Neural progenitor cell (in vitro differentiated cells): ENCODE measurements at places on chromosomes 12 and 14.

DNA sequence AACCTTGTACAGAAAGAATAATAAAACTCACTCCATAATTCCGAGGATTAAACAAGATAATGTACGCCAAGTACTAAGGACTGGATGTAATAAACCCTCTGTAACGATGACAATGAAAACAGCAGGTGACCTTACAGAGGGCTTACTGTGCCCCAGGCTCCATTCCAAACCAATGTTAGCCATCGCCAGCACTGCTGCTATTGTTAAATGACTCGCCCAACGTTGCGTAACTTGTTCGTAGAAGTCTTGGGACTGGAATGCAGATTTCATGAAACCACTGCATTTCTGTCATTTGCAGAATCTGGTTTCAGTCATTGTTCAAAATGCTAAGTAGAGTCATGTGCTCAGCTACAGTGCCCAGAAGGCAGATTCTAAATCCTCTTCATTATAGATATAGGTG lies 728 bp upstream of the STON2 start:
- no peak overlapping the region for H3K27ac ChIP-seq
- H3K4me1 ChIP-seq = peaks cover 7% of the 10 kb centered on the region
- no peaks in the 10 kb centered on the region for H3K36me3 ChIP-seq
- H3K27me3 ChIP-seq = no peaks in the 10 kb centered on the region

DNA sequence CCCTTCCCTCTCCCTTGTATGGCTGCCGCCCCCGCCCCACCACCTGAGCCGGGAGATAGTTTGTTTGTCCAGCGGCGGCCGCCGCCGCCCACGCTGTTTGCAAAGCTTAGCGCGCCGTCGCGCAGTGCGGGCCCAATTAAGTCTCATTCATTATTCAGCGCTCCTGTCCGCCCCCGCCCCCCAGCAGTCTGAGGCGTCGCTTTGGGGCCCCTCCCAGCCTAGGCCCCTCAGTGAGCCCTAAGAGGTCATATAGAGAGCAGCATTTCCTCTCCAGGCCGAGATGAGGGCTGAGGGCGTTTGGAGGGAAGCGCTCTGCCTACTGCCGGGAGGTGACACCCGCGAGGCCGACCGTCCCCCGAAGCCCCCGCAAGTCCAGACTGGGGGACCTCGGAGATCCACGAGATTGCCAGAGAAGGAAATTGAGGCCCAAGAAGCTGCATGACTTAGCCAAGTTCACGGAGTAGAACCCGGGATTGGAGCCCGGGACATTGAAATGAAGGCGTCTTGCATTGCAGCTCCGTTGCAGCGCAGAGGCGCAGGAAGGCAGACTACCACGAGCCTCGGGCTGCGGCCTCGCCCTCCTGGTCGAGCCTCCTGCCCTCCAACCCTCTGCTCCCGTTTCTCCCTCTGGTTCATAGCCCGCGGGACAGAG lies at the start of gene DNAJC22:
Gene DNAJC22, plus strand, starts transcription at position 230 of the 652 bp plus-strand sequence. CDS start 1,985 bp downstream, outside the sequence.
- peaks cover 37% of the 10 kb centered on the region for H3K4me1 ChIP-seq
- no peaks in the 10 kb centered on the region for H3K36me3 ChIP-seq
- peak within 1 kb of the TSS; percentile 48 for H3K4me3 ChIP-seq

GRCh38 chr14:95077345-95077744 lies 80.0 kb downstream of the DICER1 start:
- no peaks in the 10 kb centered on the region for H3K27me3 ChIP-seq
- no peak overlapping the region for H3K4me3 ChIP-seq
- DNase-seq = no peak
- no peak overlapping the region for H3K27ac ChIP-seq
- no peaks in the 10 kb centered on the region for H3K36me3 ChIP-seq

DNA sequence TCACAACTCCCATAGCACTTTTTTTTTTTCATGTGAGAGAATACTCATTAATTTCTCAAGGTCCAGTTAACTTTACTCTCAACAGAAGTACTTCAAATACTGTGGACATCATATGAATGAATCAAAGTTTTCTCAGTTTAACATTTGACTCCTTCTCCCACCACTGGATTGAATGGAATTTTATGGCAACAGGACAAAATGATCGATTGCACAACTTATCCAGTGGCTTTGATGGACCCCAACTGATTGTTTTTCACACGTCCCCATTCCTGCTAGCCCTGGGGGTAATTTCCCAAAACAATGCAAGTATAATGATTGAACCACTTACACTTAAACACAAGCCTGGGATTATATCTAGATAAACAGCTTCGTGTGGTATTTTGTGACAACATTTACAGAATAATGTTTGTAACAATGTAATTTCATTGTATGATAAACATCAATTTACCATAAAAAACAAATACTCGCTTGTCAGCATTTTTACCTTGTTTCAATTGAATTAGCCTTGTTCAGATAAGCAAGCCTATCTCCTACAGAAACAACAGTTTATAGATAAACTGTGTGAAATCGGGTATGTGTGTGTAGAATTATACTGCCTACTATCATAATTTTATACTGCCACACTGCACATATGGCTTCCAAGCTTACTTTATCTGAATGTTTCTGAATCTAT lies 60.9 kb downstream of the SOX5 start:
- H3K27me3 ChIP-seq = no peaks in the 10 kb centered on the region
- DNase-seq = no peak
- peaks cover 18% of the 10 kb centered on the region for H3K4me1 ChIP-seq
- H3K4me3 ChIP-seq = no peak overlapping the region
- no peak overlapping the region for H3K27ac ChIP-seq

DNA sequence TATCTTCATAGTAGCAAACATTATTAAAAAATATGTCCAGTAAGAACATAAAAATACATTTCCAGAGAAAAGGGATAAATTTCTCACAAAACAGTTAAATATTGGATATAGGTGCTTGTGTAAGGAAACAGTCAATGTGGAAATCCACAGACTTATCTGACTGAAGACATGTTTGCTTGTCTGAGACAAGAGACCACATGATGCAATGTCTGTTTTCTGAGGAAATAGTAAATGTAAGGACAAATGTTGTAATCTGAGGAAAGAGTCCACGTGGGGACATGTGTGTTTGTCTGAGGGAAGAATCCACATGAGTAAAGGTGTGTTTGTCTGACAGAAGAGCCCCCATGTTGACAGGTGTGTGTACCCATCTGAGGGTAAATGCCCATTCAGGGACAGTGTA lies 1093.2 kb downstream of the TMEM121 start:
- DNase-seq = no peak
- H3K36me3 ChIP-seq = no peaks in the 10 kb centered on the region

DNA sequence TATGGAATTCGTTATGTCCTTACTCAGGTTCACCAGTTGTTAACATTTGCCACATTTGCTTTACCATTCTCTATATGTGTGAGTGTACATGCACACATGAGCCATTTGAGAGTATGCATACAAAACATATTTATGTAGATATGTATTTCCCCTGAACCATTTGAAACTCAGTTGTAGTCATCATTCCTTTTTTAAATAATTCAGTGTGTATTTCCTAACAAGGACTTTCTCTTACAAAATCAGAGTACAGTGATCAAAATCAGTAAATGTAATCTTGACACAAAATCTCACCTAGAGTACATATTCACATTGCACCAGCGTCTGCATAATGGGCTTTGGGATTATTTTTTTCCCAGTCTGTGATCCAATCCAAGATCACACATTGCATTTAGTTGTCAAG lies 384.9 kb downstream of the DIO2 start:
- no peaks in the 10 kb centered on the region for H3K27me3 ChIP-seq
- H3K4me1 ChIP-seq = peaks cover 26% of the 10 kb centered on the region
- no peak for DNase-seq
- no peaks in the 10 kb centered on the region for H3K36me3 ChIP-seq
- no peak overlapping the region for H3K27ac ChIP-seq
- H3K4me3 ChIP-seq = no peak overlapping the region

DNA sequence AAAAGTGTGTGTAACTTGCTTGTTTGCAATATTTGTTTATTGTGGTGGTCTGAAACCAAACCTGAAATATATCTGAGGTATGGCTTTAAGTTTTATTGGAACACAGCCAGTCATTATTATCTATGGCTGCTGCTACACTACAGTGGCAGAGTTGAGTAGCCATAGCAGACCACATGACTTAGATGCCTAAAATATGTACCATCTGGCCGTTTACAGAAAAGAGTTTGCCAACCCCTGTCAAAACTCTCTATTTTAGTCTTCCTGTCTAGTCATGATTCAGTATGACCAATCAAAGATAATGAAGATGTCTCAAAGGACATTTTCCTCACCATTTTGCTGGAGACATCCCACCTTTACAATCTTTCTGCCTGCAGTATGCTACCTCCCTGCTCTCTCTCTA lies 242.3 kb downstream of the ANO6 start:
- no peak overlapping the region for H3K27ac ChIP-seq
- no peaks in the 10 kb centered on the region for H3K27me3 ChIP-seq
- no peaks in the 10 kb centered on the region for H3K36me3 ChIP-seq
- no peak for DNase-seq
- H3K4me3 ChIP-seq = no peak overlapping the region

- H3K4me1 ChIP-seq = no peaks in the 10 kb centered on the region
- H3K4me3 ChIP-seq = no peak overlapping the region
Observed at GRCh38 chr12:41552588-41552987, 364.5 kb downstream of the PDZRN4 start.

DNA sequence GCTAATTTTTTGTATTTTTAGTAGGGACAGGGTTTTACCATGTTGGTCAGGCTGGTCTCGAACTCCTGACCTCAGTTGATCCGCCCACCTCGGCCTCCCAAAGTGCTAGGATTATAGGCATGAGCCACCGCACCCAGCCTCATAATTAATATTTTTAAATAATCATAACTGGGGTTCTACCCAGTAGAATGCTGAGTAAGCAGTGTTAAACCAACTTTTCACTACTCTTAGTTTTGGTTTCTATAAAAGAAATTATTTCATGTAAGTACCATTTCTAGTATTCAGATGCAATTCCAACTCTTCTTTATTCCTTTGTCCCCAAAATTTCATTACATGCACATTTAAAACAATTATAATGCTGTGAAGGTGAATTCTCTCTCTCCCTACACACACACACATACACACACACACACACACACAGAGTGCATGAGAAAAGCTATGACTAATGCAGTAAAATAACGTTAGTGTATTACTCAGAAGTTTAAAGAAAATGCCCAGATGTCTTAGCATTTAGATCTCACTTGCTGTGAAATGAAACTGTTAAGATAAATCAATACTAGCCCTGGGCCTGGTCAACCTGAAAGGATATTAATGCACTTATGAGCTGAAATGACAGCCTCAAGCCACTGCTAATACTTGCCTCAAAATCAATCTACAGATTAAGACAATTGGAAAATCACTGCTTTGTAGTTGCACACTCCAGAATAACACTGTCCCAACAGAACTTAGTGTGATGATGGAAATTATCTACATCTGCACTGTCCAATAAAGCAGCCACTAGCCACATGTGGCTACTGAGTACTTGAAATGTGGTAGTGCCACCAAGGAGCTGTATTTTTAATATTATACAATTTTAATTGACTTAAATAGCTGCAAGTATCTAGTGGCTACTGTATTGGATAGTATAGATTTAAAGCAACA lies 36.0 kb downstream of the PTPN21 start:
- peaks cover 23% of the 10 kb centered on the region for H3K4me1 ChIP-seq
- H3K36me3 ChIP-seq = no peaks in the 10 kb centered on the region
- H3K27me3 ChIP-seq = no peaks in the 10 kb centered on the region
- no peak for DNase-seq

DNA sequence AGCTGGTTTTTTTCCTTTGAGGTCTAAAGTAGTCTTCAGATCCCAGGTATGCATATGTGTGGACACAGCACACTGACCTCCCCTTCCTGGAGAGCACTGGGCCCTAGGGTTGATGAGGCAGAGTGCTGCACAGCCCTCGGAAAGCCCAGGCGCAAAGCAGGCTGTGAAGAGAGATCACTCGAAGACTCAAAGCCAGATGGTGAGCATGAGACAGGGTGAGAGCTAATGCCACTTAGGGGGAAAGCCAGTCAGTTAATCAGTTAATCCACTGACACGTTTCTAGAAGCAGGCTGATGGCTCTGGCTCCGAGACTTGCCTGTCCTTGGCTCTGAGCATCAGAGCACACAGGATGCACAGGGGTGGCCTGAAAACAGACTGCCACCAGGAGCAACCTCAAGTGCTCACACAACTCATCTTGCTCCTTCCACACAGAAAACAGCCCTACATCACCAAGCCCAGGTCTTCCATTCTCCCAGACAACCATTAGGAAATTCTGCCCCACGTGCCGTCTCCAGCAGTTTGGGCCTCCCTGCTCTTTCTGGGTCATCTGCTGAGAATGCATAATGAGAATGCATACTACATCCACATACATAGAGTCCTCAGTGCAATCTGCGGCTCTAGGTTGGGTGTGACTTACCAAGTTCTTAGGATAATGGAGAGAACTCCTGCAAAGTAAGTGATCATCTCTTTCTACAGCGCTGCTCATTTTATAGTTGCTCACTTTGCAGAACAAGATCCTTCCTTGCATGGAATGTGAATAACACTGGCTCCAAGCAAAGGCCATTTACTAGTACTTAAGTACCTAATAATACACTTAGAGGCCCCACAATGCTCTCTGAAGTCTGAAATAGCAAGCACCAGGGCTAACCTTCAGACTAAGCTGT lies 12.0 kb downstream of the AQP6 start:
- no peak overlapping the region for H3K4me3 ChIP-seq
- peak; percentile 45 for DNase-seq
- peak overlapping the region; percentile 51 for H3K27ac ChIP-seq
- no peaks in the 10 kb centered on the region for H3K27me3 ChIP-seq
- peaks cover 29% of the 10 kb centered on the region for H3K4me1 ChIP-seq

- H3K27me3 ChIP-seq = no peaks in the 10 kb centered on the region
- H3K4me3 ChIP-seq = no peak overlapping the region
- DNase-seq = no peak
- H3K36me3 ChIP-seq = no peaks in the 10 kb centered on the region
Observed at GRCh38 chr12:27619308-27619707, 76.9 kb upstream of the REP15 start.

- no peaks in the 10 kb centered on the region for H3K27me3 ChIP-seq
- no peaks in the 10 kb centered on the region for H3K36me3 ChIP-seq
- H3K4me3 ChIP-seq = no peak overlapping the region
- no peaks in the 10 kb centered on the region for H3K4me1 ChIP-seq
Observed at GRCh38 chr14:53331247-53331646, 178.1 kb upstream of the DDHD1 start.

GRCh38 chr12:89252284-89252683 lies 100.0 kb downstream of the DUSP6 start:
- no peak for DNase-seq
- H3K27ac ChIP-seq = no peak overlapping the region
- peaks cover 17% of the 10 kb centered on the region for H3K4me1 ChIP-seq
- H3K36me3 ChIP-seq = no peaks in the 10 kb centered on the region
- H3K27me3 ChIP-seq = no peaks in the 10 kb centered on the region
- no peak overlapping the region for H3K4me3 ChIP-seq

DNA sequence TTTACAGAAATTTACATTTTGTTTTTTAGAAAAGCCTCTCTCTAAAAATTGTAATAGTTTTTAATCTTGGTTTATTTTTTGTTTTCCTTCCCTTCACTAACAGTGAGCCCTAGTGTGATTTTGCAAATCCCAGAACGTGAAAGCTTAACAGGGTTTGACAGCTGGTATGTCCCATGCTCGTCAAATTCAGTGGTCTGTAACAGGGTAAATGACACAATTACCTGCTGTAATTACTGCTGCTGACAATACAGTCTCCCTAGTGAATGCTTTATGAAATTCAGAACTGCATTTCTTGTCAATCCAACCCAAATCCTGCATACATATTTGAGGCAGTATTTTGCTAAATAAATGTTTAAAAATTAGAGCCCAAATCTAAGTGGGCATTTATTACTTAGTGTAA lies 249.2 kb downstream of the NELL2 start:
- H3K27ac ChIP-seq = no peak overlapping the region
- peaks cover 31% of the 10 kb centered on the region for H3K4me1 ChIP-seq
- no peak overlapping the region for H3K4me3 ChIP-seq

- H3K4me3 ChIP-seq = no peak overlapping the region
- peak; percentile 71 for DNase-seq
- H3K27ac ChIP-seq = no peak overlapping the region
- H3K36me3 ChIP-seq = no peaks in the 10 kb centered on the region
- H3K27me3 ChIP-seq = no peaks in the 10 kb centered on the region
- H3K4me1 ChIP-seq = peaks cover 5% of the 10 kb centered on the region
Observed at GRCh38 chr12:115871714-115872113, 405.8 kb downstream of the MED13L start.
